ENCODE measurements at places on chromosomes 2 and 18.

DNA sequence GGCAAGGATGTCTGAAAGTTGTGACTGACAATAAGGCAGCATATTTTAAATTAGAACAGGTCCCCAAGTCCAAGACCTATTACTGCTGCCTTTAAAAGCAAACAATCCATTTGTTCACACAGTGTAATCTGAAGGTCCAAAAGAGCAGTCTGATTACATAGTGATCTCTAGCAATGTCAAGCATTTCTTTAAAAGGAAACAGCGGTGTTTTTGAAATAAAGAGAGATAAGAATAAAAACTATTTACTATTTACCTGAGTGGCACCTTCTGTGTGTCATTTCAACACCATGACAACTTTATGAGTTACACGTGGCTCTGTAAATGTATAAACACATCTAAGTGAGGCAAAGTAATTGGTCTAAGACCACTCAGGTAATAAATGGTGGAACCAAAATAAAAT, 1009.9 kb upstream of the CNTNAP5 start:
- DNase-seq, result no peak

DNA sequence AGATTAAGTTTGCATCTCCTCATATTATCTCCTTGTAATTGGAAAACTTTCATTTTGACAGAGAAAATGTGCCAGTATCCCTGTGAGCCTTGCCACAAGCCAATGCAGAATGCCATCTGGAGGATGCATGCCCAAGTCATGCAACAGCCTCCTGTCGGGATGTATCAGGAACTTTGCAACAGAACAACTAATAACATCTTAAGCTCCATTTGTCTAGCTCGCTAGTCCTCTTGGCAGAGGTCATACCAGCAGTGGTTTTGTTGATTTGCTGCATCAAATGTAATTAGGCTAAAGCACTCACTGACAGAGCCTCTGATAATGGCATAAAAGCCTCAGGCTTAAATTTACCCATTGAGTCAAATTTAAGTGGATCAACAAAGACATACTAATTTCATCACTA, 125.8 kb downstream of the UBE2E3 start:
- DNase-seq, result no peak

- no peak for DNase-seq
Measured at GRCh38 chr2:38617301-38617700, 14.6 kb upstream of the HNRNPLL start.

- DNase-seq, result no peak
Measured at GRCh38 chr2:121502781-121503180, 27.9 kb upstream of the RNU4ATAC start.

DNA sequence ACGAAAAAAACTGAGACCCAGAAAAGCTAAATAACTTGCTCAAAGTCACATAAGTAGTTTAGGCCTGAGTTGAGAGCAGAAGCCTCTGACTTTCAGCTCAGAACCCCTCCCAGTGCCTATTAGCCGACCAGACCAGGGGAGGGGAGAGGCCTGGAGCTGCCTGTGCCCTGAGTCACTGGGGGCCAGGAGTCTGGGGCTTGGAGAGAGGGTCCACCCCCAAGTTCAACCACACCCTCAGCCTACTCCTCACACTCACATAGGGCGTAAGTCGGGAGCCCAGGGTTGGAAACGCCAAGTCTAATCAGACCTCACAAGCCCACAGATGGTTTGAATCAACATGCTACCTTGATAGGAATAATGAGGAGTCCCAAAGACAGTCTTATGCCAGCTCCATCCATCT, 12.6 kb upstream of the PKDCC start:
- no peak for DNase-seq

- DNase-seq, result no peak
Measured at GRCh38 chr2:69013840-69014821, 1.2 kb downstream of the ANTXR1 start.

DNA sequence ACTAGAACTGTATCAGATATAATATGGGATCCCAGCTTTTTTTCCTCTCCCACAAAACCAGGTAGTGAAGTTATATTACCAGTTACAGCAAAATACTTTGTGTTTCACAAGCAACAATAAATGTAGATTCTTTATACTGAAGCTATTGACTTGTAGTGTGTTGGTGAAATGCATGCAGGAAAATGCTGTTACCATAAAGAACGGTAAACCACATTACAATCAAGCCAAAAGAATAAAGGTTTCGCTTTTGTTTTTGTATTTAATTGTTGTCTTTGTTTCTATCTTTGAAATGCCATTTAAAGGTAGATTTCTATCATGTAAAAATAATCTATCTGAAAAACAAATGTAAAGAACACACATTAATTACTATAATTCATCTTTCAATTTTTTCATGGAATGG, 77.7 kb upstream of the CSRNP3 start:
- DNase-seq, result no peak

DNA sequence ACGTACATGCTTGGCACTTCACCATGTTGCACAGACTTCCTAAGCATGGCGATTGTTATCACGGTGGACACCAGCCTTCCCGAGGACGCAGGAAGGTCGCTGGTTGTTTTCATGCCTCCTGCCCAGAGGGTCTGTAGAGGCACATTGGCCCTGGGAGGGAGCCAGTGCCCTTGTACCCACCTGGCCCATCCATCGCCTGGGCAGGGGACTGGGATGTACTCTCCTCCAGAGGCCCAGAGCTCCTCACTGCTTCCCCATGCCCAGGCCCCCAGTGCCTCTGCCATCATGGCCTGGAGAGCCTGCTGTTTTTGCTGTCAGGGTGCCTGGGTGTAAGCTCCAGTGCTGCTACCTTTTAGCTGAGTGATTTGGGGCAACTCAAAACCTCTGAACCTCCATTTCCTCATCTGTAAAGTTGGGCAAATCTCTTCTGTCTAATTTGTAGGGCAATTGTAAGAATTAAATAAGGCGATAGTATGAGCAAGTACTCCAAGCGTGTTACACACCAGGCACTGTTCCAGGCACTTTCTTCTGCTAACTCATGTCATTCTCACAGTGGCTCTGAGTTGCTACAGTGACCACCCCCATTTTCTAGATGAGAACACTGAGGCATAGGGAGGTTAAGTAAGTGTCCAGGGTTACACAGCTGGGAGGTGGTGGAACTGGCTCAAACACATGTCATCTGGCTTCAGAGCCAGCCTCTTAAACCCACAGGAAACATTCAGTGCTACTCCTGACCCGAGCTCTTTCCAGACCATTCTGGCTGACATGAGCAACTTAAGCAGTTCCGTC, 45.3 kb downstream of the GREB1 start:
- no peak for DNase-seq

- DNase-seq, result no peak
Measured at GRCh38 chr2:59790186-59791003, 763.1 kb downstream of the BCL11A start.

DNA sequence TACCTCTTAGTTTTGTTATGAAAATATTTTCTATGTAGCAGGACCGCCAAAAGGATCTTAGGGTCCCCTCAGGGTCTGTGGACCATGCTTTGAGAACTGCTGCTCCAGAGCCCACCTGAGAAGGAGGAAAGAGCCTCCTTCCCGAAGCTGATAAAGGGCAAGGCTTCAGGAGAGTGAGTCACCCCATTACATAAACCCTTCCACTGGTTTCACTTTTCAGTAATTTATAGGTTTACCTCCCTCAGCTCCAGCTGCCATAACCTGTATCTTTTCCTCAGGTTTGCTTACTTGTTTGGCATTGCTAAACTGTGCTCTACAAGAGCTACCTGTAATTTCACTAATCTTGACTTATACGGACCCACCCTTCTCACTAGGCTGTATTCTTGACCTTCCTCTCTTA, 6.6 kb downstream of the TTLL4 start:
- no peak for DNase-seq

DNA sequence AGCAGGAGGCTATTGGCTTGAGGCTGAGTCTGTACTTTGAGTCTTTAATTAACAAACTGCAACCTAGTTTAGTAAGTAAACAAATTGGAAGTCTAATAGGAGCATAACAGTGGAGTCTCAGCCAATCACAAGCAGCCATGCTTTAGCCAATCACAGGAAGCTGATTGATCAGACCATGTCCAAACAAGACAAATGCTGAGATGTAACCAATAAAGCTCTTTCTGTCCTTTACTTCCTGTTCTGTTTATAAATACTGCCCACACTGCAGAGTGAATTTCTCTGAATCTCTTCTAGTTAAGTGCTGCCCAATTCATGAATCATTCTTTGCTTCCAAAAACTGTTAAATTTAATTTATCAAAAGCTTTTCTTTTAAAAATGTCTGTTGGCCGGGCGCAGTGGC, 146.6 kb upstream of the DLX2 start:
- DNase-seq, result no peak

- DNase-seq, result no peak
Measured at GRCh38 chr2:25887624-25888242, 9.4 kb upstream of the ASXL2 start.

- no peak for DNase-seq
Measured at GRCh38 chr2:238717084-238717483, 130.8 kb upstream of the TWIST2 start.

DNA sequence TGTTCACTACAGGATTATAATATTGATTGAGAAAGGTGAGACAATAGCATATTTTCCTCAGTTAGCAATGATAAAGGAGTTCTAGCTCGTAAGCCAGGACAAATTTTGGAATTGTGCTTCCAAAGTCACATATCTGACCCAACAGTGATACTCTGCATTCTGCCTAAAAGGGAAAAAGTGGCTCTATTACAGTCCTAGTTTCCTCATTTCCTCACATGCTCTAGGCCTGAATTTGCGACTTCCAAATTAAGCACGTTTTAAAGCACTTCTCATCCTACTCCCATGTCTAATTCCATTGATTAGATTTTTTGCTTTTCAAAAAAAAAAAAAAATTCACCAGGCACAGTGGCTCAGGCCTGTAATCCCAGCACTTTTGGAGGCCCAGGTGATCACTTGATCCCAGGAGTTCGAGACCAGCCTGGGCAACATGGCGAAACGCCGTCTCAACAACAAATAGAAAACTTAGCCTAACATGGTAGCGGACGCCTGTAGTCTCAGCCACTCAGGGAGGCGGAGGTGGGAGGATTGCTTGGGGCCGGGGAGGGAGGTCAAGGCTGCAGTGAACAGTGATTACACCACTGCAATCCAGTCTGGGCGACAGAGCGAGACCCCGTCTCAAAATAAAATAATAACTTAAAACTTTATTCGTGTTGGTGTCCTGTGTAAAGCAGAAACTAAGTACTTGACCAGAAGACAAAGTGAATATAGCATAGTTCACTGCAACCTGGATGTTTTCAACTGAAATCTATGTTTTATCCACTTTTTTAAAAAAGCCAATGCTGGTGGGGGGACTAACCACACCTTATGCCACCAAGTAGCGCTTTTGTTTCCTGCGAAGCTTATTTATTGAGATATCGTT, 1.5 kb downstream of the ESCO1 start:
- no peak for DNase-seq

GRCh38 chr2:220241423-220241822, 614.0 kb downstream of the SLC4A3 start:
- no peak for DNase-seq

DNA sequence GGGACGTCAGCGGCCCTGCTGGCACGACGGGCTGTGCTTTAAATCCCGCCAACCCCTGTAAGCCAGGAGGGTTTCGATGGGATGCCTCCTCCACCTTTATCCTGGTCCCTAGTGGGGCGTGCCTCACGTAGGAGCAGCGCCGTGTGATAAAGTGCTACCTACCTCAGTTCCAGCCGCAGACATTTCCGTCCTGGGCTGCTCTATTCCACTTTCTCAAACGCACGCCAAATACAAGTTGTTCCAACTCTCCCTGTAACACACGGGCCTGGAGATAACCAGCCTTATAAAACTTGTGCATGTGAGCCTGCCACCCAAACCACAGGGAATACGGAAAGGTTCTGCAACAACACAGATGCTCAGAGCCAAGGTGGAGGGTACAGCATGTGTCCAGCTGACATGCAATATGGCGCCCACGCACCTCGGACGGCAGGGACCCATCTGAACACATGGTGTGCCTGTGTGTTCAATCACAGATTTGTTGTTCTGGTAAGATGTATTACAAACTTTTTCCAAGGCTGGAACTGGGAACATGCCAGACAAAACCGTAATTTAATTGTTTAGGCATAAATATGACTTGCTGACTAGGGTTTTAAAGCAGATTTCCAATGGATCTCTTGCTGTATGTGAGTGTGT, 47.7 kb downstream of the ZNF516 start:
- no peak for DNase-seq

DNA sequence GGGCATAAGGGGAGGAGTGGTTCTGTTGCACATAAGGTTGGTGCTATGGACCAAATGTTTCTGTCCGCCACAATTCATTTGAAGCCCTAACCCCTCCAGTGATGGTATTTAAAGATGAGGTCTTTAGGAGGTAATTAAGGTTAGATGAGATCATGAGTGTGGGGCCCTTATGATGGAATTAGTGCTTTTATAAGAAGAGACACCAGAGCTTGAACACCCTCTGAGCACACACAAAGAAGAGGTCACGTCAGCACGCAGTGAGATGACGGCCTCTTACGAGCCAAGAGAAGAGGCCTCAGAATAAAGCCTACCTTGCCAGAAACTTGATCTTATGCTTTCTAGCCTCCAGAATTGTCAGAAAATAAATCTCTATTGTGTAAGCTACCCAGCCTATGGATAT, 386.4 kb upstream of the CYRIA start:
- DNase-seq, result no peak

- DNase-seq, result no peak
Measured at GRCh38 chr2:96903318-96903717, 33.4 kb upstream of the SEMA4C start.

- no peak for DNase-seq
Measured at GRCh38 chr2:3287896-3288295, 89.7 kb downstream of the EIPR1 start.

GRCh38 chr2:238851761-238852160, 3.9 kb downstream of the TWIST2 start:
- DNase-seq, result no peak

DNA sequence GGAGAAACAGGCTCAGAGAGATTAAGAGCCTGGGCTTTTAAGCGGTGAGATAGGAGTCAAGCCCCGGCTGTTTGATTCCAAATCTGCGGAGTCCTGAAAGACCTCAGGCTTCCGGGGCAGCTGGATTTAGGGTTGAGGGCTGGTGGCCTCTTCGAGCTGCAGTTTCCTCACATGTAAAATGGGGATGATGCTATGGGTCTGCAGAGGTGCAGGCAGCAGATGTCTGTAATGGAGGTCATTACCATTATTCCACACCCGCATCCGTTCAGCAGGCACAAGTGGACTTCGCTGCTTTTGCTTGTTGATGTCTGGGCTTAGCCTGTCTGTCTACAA, 175.6 kb upstream of the HS6ST1 start:
- DNase-seq, result no peak

DNA sequence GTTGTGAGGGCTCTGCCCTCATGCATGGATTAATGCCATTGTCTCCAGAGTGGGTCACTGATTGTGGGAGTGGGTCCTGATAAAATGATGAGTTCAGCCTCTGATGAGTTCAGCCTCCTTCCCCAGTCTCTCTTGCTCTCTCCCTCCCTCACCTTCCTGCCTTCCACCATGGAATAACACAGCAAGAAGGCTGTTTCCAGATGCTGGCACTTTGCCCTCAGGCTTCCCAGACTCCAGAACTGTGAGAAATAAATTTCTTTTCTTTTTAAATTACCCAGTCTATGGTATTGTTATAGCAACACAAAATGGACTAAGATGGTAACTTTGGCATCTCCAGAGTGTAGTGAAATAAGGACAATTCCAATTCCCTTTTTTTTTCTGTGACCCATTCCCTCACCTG, 47.1 kb upstream of the MAP4K3 start:
- no peak for DNase-seq
